ENCODE measurements at places on chromosomes 7 and 10. TPM values are rescaled to one million over a fixed set of nuclear protein-coding genes. Genes with fewer than 3 reads are reported as not detected.

GRM3 gene
- polyA plus RNA-seq, result not detected

THNSL1 gene
- polyA plus RNA-seq, result 0.13 TPM

TMEM236 gene
- 0.01 TPM for polyA plus RNA-seq

MACROH2A2 gene
- polyA plus RNA-seq, result 1.9 TPM

PRXL2A gene
- 3.4 TPM for polyA plus RNA-seq

RAMP3 gene
- not detected for polyA plus RNA-seq
